ENCODE measurements at places on chromosomes 12 and 14.

- no peak for DNase-seq
Observed at GRCh38 chr14:45867046-45867894, 614.3 kb upstream of the MIS18BP1 start.

- DNase-seq: peak; percentile 56
Observed at GRCh38 chr12:93818488-93819049, 141.4 kb downstream of the CRADD start.

GRCh38 chr14:24379907-24380730 lies 12.1 kb downstream of the NFATC4 start:
- DNase-seq: no peak

- DNase-seq: no peak
Observed at GRCh38 chr12:38691164-38691563, 214.2 kb downstream of the CPNE8 start.

DNA sequence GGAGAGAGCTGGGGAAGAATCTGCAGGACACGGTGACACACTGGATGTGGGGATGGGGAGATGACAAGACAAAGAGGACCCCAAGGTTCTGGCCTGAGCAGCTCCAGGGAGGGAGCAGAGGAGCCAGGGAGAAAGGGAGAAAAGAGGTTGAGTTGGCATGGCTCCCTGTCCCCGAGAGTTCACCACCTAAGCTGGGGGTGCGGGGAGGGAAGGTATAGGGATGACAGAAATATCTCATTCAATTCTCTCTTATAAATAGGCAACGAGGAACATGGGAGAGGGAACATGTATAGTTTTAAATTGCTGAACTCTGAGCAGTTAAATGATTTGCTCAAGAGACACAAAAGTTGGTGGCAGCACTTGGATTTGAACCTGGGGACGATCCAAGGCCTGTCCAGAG lies 85.1 kb downstream of the CMKLR1 start:
- no peak for DNase-seq

- DNase-seq: no peak
Observed at GRCh38 chr12:65368055-65368454, 89.6 kb downstream of the MSRB3 start.

DNA sequence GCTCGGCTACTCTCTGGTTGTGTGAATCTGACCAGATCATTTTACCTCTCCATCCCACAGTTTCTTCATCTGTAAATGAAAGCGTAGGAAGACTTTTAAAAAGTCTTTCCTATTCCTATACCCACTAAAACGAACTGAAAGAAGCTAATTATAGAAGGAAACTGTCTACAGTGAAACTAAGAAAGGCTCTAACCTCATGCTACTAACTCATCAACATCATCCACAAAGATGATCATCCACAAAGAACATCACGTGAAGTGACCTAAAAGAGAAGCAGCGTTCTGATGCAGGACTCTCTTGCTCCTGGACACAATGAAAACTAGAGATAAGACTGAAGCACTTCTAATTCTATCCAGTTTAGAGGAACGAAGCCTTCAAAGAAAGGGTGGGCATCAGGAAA lies 58.5 kb upstream of the OSBPL8 start:
- no peak for DNase-seq

GRCh38 chr12:120758798-120759590 lies 33.4 kb downstream of the ACADS start:
- no peak for DNase-seq

- DNase-seq: no peak
Observed at GRCh38 chr12:103279444-103279843, 216.3 kb downstream of the C12orf42 start.

DNA sequence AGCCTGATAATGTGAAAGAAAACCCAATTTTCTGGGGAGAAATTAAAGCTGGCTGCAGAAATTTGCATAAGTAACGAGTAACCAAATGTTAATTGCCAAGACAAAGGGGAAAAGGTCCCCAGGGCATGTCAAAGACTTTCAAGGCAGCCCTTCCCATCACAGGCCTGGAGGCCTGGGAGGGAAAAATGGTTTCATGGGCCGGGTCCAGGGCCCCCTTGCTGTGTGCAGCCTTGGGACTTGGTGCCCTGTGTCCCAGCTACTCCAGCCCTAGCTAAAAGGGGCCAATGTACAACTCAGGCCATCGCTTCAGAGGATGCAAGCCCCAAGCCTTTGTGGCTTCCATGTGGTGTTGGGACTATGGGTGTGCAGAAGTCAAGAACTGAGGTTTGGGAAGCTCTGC lies 96.5 kb downstream of the PPP1R12A start:
- no peak for DNase-seq

DNA sequence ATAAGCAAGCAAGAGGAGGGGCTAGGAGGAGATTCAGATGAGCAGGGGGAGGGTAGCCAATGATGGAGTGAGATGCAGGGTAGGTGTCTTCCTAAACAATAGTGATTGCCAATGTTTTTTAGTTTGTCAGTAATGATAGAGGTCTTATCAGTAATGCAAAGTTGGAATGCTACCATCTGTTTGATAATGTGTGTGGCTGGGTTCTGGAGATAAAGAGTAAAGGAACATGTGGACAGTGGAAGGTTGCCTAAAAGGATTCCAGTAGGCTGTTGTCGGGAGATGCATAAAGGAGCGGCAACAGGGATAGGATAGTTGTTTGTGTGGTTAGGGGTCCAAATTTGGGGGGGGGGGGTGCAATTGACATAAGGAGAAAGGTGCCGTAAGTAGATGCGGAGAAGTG lies 52.5 kb downstream of the TESPA1 start:
- no peak for DNase-seq

- DNase-seq: no peak
Observed at GRCh38 chr12:93521225-93522080, 51.0 kb upstream of the SOCS2 start.

DNA sequence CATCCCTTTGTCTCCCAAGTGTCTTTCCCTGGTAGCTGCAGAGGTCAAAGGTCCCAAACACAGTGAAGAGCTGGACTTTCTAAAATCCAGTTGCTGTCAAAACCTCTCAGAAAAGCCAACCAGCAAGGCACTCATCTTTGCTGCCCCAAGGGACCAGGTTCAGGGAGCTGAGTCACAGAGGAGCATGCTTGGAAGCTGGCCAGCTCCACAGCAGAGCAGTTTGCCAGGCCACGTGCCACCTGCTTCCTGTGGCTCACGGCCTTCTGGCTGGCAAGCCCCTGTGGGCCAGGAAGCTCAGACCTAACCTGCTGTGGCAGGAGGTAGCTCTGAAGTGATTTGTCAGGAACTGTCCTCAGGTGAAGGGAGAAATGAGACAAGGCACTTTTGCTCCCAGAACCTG lies 3.6 kb downstream of the ISCU start:
- peak; percentile 83 for DNase-seq

DNA sequence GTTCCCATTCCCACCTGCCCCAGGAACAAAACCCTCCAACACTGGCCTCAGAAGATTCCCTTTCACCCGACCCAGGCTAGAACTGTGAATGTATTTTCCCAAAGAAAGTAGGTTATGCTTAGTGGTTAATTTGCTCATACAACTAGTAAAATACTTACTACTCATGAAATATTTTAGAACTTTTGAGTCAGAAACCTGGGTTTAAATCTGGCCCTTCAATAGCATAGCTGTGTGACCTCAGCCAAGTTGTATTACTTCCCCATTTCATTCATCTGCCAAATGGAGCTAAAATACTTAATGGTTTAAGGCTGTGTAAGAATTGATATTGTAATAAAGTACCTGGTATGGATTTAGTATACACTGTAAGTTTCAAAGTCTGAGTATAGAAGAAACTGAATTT lies 69.1 kb upstream of the DNM1L start:
- no peak for DNase-seq

DNA sequence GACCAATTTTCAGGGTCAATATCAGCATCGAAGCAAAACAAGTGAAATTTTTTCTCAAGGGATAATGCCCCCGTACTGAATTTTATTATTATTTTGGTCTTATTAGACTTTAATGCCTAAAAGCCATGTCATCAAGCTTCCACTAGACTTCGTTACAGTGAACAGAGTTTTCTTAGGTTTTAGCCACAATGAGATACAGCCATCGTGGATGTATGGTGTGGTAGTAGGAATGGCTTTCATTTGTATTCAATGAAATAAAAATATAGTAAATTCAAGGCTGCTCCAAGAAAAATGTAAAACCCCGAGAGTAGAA lies 11.7 kb downstream of the TAOK3 start:
- no peak for DNase-seq

- no peak for DNase-seq
Observed at GRCh38 chr14:44895716-44896115, 66.0 kb downstream of the KLHL28 start.

DNA sequence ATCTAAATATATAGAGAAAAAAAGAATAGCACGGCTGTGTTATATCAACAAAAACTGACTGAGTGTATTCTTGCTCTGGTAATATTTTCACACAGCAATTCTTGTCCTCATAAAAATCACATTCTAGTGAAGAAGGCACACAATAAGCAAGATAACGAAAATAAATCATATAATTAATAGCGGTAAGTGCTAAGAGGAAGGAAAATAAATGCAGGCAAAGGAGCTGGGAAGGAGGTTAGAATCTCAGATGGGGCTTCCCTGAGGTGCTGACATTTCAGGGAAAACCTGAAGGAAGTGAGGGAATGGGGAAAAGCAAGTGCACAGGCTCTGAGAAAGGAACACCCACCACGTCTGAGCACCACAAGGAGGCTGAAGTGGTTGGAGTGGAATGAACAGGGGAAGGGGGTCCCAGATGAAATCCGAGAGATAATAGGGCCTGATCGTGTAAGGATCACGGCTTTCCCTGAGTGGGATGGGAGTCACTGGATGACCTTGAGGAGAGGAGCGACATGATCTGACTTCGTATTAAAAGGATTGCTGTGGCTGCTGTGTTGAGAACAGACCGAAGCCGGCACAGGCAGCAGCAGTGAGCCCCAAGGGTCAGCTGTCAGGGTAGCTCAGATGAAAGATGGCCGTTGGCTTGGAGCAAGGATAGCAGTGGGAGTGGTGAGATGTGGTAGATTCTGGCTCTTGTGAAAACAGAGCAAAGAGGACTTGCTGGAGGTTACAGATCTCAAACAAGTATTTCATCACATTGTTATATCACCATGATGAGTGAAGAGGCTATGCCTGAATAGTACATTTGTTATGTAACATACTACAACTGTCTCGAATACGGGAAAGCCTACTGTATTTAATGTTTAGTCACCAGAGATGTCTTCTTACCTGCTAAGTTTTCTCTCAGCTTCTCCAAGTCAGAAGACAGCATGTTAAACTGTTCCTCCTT lies 67.1 kb upstream of the VPS33A start:
- no peak for DNase-seq

DNA sequence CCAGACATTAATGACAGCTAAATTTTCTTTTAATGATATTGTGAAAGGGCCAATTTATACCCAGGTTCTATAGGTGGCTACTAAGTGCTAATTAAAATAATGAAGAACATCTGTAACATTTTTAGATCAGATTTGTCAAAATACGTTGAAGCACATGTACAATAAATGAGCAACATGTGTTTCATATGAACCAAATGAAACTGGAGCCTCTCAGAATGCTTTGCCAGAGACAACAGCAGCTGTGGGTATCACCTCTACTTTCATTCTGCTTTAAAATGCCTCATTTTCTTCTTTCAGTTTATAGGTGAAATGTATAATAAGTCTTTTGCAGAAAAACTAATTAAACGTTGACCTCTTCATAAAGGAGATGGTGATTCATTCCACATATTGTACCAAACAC lies 26.1 kb upstream of the MYF6 start:
- DNase-seq: no peak

GRCh38 chr12:82730953-82731459 lies 44.3 kb downstream of the TMTC2 start:
- no peak for DNase-seq

DNA sequence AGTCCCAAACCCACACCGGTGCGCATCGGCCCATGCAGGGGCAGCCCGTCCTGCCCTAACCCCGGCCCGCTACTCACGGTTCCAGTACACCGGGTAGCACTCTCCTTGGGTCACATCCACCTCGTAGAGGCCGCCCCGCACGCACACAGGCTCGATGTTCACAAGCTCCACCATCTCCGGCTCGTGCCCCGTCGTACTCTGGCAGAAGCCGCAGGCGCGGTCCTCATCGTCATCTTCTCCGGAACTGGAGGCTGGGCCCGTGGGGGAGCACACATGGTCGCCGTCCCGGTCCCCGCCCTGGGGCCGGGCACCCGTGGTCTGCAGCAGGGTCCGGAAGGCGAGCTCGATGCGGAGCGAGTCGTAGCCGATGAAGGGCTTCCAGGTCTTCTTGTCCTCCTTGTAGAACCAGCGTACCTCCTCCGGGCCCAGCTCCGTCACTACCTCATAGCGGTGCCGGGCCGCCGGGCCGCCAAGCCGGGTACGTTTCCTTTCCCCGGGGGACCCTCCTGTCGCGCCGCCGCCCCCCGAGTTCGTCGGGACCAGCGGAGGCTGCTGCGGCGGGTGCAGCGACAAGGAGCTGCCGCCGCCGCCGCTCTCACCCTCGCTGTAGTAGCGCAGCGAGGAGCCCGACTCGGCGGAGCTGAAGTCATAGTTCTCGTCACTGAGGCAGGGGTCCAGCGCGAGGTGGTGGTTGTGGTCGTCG lies 788 bp downstream of the DDHD1 start:
- DNase-seq: peak; percentile 75

- no peak for DNase-seq
Observed at GRCh38 chr12:26205941-26206340, 10.6 kb downstream of the SSPN start.

- no peak for DNase-seq
Observed at GRCh38 chr12:48080821-48081220, 25.1 kb downstream of the SENP1 start.

DNA sequence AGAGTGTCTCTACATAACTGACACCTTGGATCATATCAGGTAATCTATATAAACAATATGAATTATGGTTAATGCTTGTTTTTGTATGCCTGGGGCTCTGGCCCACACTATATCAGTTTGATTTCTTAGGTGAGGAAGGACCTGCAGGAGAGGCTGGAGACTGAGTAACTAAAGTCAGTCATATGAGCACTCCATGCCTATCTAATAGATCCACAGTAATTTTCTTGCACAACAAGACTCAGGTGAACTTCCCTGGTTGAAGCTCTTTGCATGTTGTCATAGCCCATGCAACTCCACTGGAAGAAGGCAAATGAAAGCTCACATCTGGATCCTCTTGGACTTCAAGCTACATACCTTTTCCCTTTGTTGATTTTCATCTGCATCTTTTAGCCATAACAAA lies 62.3 kb downstream of the CDK17 start:
- DNase-seq: no peak

- DNase-seq: no peak
Observed at GRCh38 chr12:76940671-76941445, 62.0 kb upstream of the CSRP2 start.

- DNase-seq: no peak
Observed at GRCh38 chr12:116598311-116599284, 39.4 kb downstream of the MAP1LC3B2 start.

Measured in Right ventricle myocardium superior (tissue), 1 donor.